ENCODE measurements at places on chromosomes 5 and 9.

DNA sequence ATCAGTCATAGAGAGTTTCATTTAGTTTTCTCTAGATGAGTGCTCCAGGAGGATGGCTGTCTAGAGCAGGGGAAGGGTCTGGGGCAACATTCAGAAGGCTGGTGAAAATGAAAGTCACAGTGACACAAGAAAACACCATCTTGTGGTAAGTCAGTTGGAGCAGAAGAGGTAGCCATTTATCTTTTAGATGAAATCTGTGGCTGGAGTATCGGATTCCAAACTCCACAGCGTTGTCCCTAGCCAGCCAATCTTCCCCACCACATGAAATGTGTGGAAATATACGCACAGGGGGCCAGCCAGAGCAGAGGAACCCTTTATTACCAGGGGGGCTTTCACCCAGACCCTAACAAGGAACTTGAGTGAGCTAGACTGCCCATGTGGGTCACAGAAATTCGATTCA lies 15.9 kb upstream of the TNFAIP8 start:
- no peak for DNase-seq

- no peak for DNase-seq
Measured at GRCh38 chr5:175387144-175387543, 56.8 kb downstream of the DRD1 start.

DNA sequence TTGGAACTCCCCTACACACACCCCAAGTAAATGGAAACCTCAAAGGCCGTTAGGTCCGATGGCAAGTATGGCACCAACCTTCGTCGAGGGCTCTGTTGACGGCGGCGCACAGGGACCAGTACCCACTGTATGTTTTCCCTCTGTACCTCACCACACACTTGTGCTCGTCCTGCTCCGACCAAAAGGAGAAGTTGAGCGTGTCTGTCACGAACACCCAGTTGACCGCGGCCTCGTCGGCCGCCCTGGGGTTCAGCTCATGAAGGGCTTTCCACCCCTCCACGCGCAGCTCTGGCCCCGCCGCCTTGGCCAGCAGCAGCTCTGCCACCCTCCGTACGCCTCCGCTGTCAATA lies 24.0 kb downstream of the HNRNPK start:
- no peak for DNase-seq

GRCh38 chr9:8486095-8486494 lies 686.5 kb upstream of the DMAC1 start:
- DNase-seq, result no peak

DNA sequence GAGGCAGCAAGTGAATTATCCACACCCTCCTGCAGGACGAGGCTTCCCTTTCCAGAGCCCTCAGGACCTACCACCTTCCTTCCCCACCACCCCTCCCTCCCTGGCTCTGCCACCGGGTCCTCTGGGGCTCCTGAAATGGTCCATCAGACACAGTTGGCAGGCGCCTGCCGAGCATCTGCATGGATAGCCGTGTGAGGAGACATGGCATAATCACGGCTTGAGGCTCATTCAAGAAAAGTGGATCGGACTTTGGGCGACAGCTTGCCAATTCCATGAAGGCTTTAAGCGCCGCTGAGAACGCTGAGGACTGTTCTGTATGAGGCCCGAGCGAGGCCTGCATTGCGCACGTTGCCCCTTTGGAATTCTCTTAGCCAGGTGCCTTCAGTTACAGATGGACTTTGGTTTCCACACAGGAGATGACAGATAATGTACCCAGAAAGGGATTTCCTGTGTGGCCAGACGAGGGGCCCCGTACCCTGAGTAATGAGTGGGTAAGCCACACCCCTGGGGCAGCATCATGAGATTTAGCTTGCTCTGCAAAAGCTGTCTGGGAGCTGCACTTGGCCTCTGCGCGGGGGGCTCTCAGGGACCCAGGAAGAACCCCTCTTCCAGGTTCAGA lies 179.8 kb downstream of the OLFM1 start:
- no peak for DNase-seq

GRCh38 chr9:111068771-111069170 lies 30.5 kb upstream of the LPAR1 start:
- DNase-seq, result no peak

DNA sequence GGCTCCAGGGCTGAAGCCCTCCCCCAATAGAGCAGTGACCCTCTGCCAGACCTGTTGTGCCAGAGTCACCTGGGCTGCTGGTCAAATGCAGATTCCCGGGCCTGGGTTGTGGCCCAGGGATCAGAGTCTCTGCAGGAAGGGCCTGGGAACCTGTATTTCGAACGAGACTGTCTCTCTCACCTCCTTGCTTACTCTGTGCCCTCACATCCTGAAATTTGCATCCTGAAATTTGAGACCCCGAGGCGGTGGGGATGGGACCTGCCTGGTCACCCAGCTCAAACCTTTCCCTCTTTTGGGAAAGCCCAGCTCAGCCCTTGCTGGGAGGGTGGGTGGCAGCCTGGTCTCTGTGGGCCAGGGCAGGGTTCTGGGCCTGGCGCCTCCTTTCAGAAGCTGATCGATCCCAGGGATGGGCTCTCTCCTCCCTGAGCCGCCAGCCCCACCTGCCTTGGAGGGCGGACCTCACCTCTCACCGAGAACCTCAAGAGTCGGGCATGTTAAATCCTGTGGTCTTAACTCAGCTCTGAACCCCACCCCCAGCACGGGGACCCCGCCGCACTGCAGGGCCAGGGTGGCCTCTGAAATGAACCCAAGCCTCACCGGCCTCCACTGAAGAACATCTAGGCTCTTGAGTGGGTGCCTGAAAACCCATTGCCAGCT lies 44.0 kb upstream of the IER5L start:
- DNase-seq, result no peak

DNA sequence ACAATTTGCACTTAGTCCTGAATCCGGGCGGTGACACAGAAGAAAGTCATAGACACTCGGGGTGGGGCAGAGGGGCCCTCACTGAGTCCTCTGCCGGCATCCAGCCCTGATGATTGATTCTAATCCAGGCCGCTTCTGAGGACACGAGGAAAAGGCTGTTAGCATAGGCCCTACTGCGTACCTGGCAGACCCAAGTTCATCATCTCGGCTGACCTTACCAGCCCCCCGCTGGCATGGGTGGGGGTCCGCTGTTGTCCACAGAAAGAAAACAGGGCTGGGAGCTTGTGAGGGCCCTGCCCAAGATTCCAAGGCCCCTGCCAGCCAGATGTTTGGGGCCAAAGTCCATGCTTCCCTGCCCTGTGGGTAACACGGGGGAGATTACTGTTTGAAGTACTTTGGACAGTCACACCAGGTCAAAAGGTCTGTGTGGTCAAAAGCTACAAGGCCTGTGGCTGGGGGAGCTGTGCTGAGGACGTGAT lies 24.5 kb downstream of the ERGIC1 start:
- no peak for DNase-seq

DNA sequence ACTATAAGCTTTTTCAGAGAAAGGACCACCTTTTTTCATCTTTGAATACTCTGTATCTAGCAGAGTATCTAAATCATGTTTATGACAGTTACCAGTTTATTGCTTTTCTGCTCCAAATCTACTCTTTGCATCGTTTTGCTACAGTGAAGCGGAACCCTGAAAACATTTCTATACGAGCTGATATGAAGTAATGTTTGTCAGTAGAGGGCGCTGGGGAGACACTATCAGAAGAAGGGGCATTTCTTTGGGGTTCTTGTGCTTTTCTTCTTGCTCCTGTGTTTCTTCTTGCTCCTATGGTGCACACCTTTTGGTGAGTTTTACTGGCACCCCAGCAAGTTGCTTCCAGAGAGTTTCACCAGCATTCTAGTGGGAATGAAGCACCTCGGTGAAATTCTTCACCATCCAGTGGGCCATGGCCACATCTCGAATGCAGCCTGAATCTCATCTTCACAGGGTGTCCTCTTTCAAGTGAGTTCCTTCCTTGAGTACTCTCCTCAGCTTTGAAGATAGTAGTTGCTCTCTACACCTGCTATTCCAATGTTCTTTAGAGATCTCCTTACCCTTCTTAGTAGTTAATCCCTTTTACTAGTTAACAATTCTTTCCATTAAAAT lies 98.4 kb downstream of the FGF1 start:
- DNase-seq, result no peak

DNA sequence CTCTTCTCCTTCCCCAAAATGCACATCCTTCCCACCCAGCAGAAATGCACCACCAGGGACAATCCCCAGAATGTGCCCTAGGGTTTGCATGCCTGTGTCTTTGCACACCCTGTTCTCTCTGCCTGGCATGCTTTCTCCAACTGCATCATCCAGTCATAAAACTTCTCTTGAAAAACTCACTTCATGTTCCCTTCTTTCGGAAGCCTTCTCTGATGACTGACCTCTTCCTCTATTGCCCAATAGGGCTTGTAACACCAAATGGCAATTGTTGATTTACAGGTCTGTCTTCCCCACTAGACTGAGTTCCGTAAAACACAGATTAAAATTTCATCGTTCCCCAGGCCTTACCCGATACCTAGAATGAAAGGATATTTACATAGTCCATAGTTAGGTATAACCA lies 83.1 kb upstream of the SPOCK1 start:
- no peak for DNase-seq

DNA sequence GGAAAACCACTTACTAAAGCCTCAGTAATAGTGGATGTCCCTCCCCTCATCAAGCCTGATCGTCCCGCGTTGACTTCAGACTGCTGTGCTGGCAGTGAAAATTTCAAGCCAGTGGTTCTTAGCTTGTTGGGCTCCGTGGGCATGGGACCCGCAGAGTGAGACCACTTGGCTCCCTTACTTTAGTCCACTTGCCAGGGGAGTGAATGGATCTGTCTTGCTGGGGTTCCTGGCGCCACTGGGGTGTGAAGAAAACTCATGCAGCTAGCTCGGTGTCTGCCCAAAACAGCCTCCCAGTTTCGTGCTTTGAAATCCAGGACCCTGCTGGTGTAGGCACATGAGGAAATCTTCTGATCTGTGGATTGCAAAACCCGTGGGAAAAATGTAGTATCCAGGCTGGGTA lies 480.0 kb upstream of the IZUMO3 start:
- no peak for DNase-seq

GRCh38 chr5:125037020-125037419 lies 290.6 kb upstream of the ZNF608 start:
- DNase-seq, result no peak

- no peak for DNase-seq
Measured at GRCh38 chr9:36759141-36759540, 186.4 kb downstream of the MELK start.

- DNase-seq, result no peak
Measured at GRCh38 chr5:32953694-32954093, 242.6 kb downstream of the NPR3 start.

- DNase-seq, result no peak
Measured at GRCh38 chr5:76524868-76525267, 98.3 kb downstream of the F2RL2 start.
